ENCODE measurements at places on chromosomes 11 and 22. TPM values are rescaled to one million over a fixed set of nuclear protein-coding genes. Genes with fewer than 3 reads are reported as not detected.

Gene CRACR2B
- total RNA-seq = 14.7 TPM

Gene SSTR3
- total RNA-seq = not detected

Gene RPS25
- total RNA-seq = 1,984 TPM

GRCh38 chr11:134036492-134037045 lies 32.3 kb upstream of the JAM3 start:
- DNase-seq = no peak

- DNase-seq = no peak
These were observed 55.4 kb downstream of the LIF start for GRCh38 chr22:30191040-30191701.

DNA sequence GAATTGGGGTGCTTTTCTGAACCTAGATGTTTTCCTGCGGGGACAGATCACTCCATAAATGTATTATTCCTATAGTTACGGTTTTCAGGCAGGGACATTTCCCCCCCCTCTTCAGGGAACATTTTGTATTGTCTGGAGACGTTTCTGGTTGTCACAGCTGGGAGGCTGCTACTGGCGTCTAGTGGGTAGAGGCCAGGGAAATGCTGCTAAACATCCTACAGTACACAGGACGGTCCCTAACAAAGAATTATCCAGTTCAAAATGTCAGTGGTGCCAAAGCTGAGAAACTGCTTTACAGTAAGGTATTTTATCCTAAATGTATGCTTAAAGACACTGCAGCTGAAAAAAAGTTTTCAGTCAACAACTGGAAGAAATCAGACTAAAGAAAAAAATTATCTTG lies 19.4 kb downstream of the PIWIL4 start:
- no peak for DNase-seq

DNA sequence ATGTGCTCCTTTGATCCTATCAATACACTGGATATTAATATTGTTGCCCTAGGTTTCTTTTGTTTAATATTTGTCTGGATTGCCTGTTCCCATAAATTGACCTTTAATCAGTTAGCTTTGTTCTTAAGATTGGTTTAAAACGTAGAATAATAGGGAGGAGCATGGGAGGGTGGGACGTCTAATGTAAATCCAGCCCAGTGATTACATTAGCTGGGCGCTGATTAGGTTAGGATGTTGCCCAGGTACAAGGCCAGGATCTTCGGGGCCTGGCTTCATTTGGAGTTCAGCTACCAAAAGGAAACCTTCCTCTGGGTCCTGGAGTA lies at the start of gene SRSF8:
Gene SRSF8 (plus strand): TSS at position 204 of the 323 bp plus-strand sequence. CDS start 308 bp downstream, outside the sequence.
- no peak for DNase-seq

DNA sequence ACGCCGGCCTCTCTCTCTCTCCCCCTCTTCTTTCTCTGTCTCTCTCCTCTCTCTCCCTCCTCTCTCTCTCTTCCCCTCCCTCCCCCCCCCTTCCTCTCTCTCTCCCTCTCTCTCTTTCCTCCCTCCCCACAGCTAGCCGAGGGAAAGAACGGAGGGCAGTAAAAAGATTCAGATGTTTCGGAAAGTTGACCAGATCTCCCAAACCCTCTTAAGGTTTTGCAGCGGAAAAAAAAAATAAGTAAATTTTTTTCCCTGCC lies 195 bp upstream of the ALX4 start:
- DNase-seq = no peak

DNA sequence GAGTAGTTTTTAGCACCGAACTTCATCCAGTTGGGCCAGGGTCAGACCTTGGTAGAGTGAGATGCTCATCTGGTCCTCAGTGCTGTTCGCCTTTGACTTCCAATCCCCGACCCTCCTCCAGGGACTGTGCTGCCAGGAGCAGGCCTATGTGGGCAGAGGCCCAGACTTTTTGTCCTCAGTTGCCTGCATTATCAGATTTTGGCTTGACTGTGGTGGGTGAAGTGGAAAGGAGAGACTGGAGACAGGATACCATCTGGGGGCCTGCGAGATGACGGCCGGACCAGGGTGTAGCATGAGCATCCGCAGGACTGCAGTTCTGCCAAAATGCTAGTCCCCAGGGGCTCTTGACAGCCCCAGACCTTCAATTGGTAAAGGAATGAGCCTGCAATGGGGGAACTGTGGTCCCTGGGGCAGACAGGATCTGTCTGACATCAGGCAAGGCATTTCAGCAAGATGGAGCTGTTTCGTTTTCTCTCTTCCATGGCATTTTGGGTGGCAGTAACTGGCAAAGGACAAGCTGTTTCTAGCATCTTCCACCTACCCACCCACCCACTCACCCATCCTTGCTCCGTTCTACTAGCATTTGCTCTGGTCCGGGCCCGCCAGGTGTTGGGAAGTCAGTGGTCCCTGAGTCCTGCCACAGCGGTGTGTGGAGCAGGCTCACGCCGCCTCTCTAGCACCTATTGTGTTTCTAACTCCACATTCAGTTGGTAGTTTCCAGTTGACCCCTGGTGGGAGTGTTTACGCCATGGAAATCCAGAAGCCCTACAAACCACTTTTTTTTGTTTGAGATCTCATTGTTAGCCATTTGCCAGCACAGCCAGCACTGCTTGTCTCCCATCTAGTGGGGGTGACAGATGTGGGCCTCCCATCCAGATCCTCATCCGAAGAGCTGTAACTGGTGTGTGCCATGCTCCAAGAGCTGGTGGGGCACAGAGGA lies 53.5 kb downstream of the OTOG start:
- no peak for DNase-seq

DNA sequence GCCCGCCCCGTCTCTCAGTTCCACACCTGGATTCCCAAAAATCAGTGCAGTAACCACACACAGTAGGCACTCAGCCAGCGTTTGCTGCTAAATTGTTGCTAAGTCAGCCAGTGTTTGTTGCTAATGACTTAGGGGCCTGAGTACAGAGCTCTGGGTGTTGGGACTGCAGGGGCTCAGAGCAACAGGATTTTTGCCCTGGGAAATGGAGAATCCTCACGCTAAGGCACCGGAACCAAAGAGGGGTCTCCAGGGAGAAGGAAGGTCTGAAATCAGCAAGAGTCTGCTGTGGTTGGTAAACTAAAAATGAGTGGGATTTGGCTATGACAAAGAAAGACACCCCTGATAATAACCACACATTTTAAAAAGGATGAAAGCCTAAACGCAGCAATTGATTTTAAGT lies 22.7 kb upstream of the ALX4 start:
- no peak for DNase-seq

DNA sequence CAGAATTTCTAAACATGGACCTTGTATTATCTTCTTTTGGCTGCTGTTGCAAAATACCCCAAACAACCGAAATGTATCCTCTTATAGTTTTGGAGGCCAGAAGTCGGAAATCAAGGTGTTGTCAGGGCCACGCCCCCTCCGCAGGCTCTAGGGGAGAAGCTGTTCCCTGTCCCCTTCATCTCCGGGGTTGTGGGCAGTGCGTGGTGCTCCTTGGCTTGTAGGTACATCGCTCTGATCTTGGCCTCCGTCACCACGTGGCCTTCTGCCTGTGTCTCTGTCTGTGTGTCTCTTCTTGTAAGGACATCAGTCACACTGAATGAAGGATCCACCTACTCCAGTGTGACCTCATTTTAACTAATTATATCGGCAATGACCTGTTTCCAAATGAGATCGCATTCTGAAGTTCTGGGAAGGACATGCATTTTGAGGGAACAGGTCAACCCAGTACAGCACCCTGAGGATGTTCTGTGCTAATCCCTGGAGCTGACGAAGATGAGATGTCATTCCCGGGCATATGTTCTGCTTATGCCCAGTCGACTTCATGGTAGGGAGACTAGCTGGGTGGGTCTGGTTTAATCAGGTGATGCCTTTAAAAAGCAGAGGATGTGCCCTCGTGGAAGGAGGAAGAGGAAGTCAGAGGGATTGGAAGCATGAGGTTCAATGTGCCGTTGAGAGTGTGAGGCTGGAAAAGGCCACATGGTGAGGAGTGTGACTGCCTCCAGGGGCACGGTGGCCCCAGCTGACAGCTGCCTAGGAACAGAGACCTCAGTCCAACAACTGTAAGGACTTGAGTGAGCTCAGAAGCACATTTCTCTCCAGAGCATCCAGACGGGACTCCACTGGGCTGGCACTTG lies 531.1 kb downstream of the TBC1D22A start:
- peak; percentile 30 for DNase-seq

DNA sequence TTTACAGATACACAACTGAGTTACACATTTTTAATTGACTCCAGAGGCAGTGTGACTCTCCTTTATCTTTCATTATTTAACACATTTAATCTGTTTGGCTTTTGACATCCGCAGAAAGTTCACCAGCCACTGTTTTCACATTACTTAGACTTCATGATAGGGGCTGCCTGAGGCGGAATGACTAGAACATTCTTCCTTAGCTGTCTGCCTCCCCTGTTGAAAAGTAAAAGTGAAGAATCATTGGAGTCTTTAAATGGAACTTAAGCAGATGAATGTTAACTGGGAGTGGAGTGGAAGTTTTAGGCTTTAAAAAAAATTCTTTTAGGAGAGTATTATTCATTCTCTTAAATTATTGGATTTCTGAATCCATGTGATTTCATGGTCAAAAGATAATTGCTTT lies 229.2 kb upstream of the MTNR1B start:
- no peak for DNase-seq

GRCh38 chr11:62572431-62572830 lies 1.3 kb downstream of the EEF1G start:
- DNase-seq = no peak

DNA sequence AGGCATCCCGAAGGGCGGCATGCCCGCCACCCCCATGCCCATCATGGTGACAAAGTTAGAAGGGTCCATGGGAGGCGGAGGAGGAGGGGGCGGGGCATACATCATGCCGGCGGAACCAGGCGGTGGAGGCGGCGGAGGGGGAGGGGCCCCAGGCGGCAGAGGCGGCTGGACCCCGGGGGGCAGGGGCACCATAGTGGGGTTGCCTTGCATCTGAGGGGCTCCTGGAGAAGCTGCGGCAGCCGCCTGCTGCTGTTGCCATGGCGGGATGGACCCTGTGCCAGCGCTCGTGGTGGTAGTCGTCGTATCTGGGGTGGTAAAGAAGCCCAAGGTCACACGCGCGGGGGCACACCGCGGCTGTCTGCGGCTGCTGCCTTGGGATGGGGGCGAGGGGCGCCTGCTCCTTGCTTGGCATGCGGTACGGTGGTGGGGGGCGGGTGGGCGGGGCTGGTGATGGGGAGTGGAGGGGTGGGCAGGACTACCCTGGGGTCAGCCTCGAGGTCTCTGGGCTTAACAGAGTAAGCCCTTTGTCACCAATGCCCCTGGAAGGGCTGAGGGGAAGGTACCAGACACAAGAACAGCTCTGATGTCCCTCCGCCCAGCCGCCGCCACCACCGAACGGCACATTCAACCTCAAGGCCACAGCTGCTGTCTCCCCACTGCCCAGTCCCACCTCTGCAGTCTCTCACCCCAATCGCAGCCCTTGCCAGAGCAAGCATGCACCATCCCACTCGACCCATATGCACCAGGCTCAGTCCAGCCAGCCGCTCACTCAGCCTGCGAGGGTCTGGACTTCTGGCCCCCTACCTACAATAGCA lies 6.3 kb upstream of the PYGM start:
- DNase-seq = no peak

DNA sequence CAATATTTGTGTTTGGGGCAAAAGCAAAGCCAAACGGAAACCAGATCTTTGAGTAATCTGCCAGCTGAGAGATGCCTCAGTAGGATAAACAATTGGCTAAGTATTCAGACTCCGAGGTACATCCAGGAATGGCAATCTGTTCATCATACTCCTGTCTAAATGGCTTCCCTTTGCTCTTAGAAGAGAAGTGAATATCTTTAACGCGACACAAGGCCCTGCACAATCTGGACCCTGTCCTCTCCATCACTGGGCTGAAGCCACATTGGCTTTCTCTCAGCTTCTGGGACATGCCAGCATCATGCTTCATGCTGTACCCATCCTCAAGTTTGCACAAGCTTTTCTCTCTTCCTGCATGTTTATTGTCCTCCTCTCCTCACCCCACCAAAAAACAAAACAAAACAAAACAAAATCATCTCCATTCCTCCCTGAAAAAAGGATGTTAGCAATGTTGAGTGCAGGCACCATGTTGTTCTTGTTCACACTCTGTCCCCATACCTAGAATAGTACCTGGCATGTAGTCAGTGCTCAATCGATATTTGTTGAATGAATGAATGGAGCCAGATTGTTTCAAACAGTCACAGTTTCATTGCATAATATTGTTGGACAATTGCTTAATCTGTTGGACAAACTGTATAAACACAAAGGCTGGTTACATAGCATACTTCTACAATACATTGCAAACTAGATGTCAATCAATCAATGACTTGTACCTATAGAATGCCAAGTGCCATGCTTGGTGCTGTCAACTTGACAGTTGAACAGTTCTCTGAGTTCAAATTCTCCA lies 38.2 kb upstream of the SESN3 start:
- no peak for DNase-seq

DNA sequence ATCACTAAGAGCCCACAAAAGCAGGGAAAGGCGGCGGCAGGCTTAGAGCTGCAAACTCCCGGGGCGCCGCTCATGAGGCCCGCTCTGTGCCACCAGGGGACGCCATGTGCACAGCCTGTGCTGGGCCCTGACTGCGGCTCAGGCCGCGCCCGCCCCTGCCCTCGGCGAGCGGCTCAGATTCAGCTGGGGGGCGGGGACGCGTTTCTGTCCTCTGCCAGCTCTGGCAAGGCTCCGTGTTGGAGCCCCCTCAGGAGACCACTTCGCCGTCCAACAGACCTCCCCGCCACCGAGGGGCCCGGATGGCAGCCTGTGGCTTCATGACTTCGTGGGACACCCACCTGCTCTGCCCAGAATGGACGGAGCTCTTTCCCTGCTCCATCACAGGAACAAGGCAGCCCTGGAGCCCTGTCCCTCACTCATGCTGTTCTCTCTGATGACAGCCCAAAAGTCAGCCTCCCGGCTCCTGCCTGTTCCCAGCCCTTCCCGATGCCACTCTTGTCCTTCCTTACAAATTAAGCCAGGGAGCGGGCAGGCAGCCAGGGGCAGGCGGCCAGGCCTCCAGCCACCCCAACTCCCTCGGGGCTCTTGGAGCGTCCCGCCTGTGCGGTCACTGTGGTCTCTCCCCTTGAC lies 69.1 kb downstream of the NAT10 start:
- peak; percentile 81 for DNase-seq

DNA sequence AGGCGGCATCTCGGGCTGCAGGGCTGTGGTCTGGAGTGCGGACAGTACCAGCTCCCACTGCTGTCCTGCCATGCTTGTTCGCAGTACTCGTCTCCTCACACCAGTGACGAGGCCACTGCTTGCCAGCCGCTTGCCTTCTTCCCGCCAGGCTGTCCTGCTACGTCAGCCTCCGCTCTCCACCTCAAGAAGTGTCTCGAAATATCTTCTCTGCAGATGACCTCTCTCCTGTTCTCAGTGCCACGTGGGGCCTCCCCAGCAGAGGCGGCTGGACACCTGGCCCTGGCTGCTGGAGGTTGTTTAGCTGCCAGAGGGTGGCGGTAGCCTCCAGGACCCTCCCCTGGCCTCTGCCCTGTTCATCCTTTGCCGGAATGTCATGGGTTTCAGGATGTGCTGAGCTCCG lies 3.1 kb upstream of the CCDC188 start:
- no peak for DNase-seq

Data from breast epithelium (tissue), 4 donors.